ENCODE measurements at places on chromosomes 1 and 21. TPM values are rescaled to one million over a fixed set of nuclear protein-coding genes. Genes with fewer than 3 reads are reported as not detected.

RNASEL gene
- total RNA-seq: 11.6 TPM

COL11A1 gene
- total RNA-seq: 5.6 TPM

RGS13 gene
- not detected for total RNA-seq

GRCh38 chr21:26447932-26448475, 125.1 kb downstream of the CYYR1 start:
- DNase-seq: no peak

GRCh38 chr1:18789246-18789645, 70.2 kb downstream of the TAS1R2 start:
- no peak for DNase-seq

- DNase-seq: no peak
Observed at GRCh38 chr1:60847855-60848582, 234.3 kb upstream of the NFIA start.

DNA sequence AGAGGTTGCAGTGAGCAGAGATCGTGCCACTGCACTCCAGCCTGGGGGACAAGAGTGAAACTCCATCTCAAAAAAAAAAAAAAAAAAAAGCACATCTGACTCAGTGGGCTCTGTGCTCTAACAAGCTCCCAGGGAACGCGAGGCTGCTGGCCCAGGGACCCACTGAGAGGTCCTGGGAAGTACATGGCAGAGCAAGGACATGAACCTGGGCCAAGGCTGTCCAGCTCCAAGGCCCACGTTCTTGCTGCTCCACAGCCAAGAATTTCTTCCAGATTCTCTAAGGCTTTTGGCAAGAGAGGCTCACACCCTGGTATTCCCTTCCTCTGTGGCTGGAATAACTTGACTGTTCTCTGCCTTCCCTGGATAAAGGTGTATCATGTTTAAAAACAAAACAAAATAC, 15.4 kb upstream of the AGTRAP start:
- DNase-seq: no peak

GRCh38 chr1:26305667-26306289, 658 bp downstream of the UBXN11 start:
- DNase-seq: no peak

DNA sequence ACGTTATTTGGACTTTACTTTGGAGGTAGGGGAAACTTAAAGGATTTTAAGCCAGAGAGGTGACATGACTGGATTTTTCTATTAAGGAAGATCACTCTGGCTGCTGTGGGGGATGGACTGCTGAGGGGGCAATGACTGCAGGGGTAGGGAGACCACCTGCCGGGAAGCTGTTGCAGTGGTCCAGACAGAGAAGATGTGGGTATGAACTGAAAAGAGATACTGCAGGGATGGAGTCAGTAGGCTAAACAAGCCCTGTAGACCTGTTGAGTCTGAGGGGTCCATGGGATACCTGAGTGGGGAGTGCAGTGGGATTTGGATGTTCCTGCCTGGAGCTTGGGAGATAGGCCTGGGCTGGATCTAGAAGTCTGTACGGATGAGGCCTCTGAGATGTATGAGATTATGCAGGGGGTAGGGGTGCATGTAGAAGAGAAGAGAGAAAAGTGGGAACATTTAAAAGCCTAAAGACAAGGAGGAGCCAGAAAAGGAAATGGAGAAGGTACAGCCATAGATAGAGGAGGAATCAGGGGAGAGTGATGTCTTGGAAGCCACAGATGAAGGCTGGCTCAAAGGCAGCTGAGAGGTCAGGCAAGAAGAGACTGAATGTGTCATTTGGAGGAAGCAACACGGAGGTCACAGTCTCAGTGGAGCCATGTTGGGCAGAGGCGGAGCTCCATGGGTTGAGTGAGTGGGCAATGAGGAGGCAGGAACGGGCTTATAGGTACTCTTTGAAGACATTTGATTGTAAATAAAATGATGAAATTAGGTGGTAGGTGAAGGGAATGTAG, 25.9 kb upstream of the KCNA2 start:
- DNase-seq: no peak

- no peak for DNase-seq
Observed at GRCh38 chr1:221759436-221759835, 17.5 kb upstream of the DUSP10 start.

Measured in adrenal gland (tissue), 19 donors.